ENCODE measurements at places on chromosomes 13 and 19.

DNA sequence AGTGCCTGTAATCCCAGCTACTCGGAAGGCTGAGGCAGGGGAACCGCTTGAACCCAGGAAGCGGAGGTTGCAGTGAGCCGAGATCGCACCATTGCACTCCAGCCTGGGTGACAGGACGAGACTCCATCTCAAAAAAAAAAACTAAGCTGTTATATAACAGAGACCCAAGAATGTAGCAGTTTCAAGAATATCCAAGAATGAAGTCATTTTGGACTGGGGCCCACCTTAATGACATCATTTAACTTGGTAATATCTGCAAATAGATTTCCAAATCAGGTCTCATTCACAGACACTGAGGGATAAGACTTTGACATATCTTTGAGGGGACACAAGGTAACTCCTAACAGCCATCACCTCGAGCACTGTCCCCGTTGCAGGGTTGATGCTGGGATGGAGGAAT is 36.5 kb upstream of the MRI1 start:
- DNase-seq = no peak

- DNase-seq = no peak
These were observed 32.7 kb downstream of the FAM187B start for GRCh38 chr19:35195830-35196229.

GRCh38 chr13:111945086-111945485 is 121.9 kb upstream of the SOX1 start:
- no peak for DNase-seq

DNA sequence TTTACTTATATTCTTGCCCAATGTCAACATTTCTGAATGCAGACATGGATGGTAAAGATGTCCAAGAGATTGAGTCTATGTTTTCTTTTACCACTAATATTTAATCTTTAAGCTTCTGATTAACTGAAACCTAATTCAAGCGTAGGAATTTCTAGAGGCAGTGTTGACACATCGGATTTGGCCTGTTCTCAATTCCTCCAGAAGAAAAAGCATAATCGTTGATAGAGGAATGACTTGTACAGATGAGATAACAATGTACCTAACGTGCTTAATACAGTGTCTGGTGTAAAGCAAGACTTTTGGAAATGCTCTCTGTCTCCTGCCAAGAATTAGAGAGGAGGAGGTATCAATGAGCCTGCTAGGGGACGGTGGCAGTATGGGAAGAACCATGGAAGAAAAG is 35.2 kb downstream of the SLC15A1 start:
- no peak for DNase-seq

GRCh38 chr19:1416014-1416841 is 8.8 kb downstream of the DAZAP1 start:
- DNase-seq = no peak

- no peak for DNase-seq
These were observed 459 bp downstream of the PCDH20 start for GRCh38 chr13:61415058-61415721.

- DNase-seq = no peak
These were observed 246.1 kb downstream of the PCDH17 start for GRCh38 chr13:57877601-57878000.

- no peak for DNase-seq
These were observed 57.5 kb downstream of the RAB20 start for GRCh38 chr13:110503979-110504499.

GRCh38 chr19:11495481-11495880 is 10.2 kb downstream of the ZNF653 start:
- no peak for DNase-seq

DNA sequence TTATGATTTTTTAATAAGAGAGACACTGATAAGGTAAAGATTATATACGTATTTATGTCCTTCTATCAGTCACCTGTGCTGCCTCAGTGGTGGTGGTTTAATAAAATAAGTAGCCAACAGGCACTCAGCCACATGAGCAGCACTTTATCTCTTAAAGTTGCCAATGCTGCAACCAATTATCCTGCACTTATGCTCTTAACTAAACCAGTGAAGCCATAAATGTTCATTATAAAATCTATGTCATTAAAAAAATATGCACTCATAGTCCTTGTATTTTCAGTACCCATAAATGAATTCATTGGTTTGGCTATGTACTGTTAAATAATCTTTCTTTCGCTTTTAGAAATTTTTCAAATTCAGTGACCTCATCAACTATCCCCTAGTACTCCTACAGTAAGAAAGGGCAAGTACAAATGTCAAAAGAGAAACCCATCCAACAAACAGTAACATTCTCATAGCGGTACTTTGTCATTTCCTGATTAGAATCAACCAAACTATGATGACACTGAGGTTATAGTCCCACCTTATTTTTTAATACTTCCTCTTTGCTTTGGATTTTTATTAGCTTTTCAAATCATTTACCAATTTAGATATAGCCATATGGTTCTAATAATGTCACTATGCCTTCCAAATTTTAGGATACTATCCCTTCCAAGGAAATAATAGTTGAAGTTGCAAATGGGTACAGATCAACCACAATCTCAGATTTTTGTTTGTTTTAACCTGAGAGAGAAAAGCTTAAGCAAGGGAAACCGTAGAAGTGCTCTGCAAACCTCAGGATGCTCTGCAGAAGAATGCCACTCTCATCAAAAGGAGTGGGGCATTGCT is 190.9 kb downstream of the KLF12 start:
- no peak for DNase-seq

DNA sequence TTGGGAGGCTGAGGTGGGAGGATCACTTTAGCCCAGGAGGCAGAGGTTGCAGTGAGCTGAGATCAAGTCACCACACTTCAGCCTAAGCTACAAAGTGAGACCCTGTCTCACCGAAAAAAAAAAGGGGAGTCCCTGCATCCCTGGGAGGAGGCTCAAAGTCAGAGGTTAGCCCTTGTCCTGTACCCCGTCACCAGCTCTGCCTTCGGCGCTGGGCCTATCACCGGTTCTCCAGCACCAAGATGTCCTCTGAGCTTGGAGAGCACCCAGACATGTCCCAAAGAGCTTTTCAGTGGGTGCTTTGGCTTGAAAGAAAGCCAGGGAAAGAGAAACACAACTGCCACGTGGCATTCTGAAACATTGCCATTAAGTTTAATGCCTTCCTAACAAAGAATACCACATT is 356.9 kb upstream of the TSHZ3 start:
- DNase-seq = no peak

GRCh38 chr19:45522010-45522941 is 15.0 kb downstream of the VASP start:
- DNase-seq = no peak

- DNase-seq = no peak
These were observed 52.0 kb downstream of the TDRD3 start for GRCh38 chr13:60448907-60449510.

- no peak for DNase-seq
These were observed 9.1 kb downstream of the AP2S1 start for GRCh38 chr19:46841458-46842083.

- no peak for DNase-seq
These were observed 86.9 kb downstream of the TBC1D4 start for GRCh38 chr13:75395066-75395465.

- DNase-seq = no peak
These were observed 14.1 kb upstream of the SOX21 start for GRCh38 chr13:94726425-94726824.

- no peak for DNase-seq
These were observed 3.8 kb upstream of the APC2 start for GRCh38 chr19:1445932-1446712.

GRCh38 chr13:53126841-53127245 is 98.2 kb downstream of the OLFM4 start:
- DNase-seq = no peak

DNA sequence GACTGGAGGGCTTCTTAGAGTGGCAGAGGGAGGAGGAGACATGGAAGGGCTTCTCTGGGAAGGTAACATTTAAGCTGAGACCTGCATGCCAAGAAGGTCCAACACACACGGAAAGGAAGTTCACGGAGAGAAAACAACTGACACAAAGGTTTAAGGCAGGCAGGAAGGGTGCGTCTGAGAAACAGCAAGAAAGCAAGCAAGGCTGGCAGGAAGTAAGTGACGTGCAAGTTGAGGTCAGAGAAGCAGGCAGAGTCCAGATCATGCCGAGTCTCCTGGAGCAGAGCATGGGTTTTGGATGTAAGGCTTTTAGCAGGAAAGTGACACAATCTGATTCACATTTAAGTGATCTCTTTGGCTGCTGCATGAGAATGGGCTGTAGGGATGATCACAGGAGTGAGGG is 60.5 kb downstream of the ATP7B start:
- DNase-seq = peak; percentile 6

Data from stimulated activated CD4-positive, alpha-beta T cell treated with anti-CD3 and anti-CD28 coated beads, Interleukin-2, amount 100 ng/mL, for 24 hours (primary cell).